ENCODE measurements at places on chromosomes 16 and 17.
A peak's percentile ranks its signal among the peaks of the same experiment; 100 is the strongest.

GRCh38 chr17:7217113-7217987, 2.3 kb downstream of the DLG4 start:
- peak overlapping the region; percentile 55 for H3K4me3 ChIP-seq
- no peaks in the 10 kb centered on the region for H3K36me3 ChIP-seq
- peaks cover 76% of the 10 kb centered on the region for H3K4me1 ChIP-seq
- H3K27ac ChIP-seq = peak overlapping the region; percentile 99
- no peaks in the 10 kb centered on the region for H3K27me3 ChIP-seq

DNA sequence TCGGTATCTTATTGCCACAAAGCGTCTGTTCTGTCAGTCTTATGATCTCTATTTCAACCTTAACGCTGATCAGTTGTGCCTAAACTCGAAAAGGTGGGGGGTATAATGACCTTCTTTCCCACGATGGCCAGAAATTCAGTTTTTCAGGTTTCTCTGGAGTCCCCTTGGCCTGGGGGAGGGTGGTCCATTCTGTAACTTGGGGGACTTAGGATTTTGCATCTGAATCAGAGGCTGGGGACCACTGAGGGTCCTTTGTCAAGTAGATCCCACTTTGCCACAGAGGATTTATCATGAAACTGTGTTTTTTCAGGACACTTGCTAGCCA, 6.3 kb upstream of the WDR59 start:
- DNase-seq = no peak
- H3K4me1 ChIP-seq = peaks cover 6% of the 10 kb centered on the region
- H3K27ac ChIP-seq = peak overlapping the region; percentile 69
- no peaks in the 10 kb centered on the region for H3K36me3 ChIP-seq

DNA sequence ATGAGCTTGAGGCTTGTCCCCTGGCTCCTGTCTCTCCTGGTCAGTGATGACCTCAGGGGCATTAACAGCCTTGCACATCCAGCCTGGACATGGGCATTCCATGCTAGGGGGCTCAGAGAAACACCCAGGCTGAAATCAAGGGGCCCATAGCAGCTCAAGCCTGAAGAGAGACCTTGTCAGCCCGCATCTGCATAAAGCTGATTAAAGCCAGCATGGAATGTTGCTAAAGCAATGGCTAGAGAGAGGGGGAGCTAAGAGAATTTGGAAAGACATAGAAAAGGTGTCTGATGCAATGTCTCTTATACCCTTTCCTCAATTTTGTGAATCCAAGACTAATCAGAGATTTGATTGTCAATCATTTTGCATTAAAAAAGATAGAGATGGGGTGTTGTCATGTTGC, 51.4 kb upstream of the WSCD1 start:
- no peak overlapping the region for H3K4me3 ChIP-seq
- H3K36me3 ChIP-seq = no peaks in the 10 kb centered on the region
- H3K27me3 ChIP-seq = no peaks in the 10 kb centered on the region
- DNase-seq = no peak
- no peak overlapping the region for H3K27ac ChIP-seq

- H3K4me1 ChIP-seq = peaks cover 94% of the 10 kb centered on the region
- no peaks in the 10 kb centered on the region for H3K36me3 ChIP-seq
- H3K27me3 ChIP-seq = no peaks in the 10 kb centered on the region
Observed at GRCh38 chr17:40322358-40323315, 13.7 kb downstream of the RARA start.

GRCh38 chr16:16120382-16121184, 102.7 kb downstream of the ABCC6 start:
- no peak overlapping the region for H3K27ac ChIP-seq
- no peaks in the 10 kb centered on the region for H3K4me1 ChIP-seq
- H3K4me3 ChIP-seq = no peak overlapping the region
- no peaks in the 10 kb centered on the region for H3K36me3 ChIP-seq

DNA sequence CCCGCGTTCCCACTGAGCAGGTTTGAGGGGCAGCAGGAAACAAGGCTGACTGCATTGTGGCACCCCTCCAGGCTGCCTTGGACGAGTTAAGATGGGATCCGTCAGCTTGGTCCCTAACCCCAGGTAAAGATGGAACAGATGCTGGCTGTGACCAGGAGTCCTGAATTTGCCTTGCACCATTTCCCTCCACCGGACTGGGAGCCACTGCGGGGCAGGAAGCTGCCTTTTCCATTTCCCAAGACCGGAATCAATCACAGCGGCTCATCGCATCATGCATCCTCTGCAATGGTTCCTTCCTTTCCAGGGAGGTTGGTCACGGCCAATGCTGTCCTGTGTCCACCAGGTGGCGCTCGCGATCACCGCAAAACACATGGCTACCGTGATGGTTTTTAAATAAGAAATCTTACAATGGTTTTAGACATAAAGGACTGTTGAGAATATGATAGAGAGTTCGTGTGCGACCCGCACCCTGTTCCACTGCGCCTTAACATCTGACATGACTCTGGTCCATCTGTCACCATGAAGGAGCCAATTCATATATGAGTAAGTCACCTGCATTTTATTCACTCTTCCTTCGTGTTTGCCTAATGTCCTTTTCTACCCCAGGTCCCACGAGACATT, 6.8 kb upstream of the MEAK7 start:
- no peak overlapping the region for H3K27ac ChIP-seq
- DNase-seq = no peak
- H3K36me3 ChIP-seq = no peaks in the 10 kb centered on the region
- H3K4me1 ChIP-seq = peaks cover 5% of the 10 kb centered on the region
- H3K4me3 ChIP-seq = no peak overlapping the region
- no peaks in the 10 kb centered on the region for H3K27me3 ChIP-seq

- H3K36me3 ChIP-seq = no peaks in the 10 kb centered on the region
- no peaks in the 10 kb centered on the region for H3K27me3 ChIP-seq
- H3K4me3 ChIP-seq = no peak overlapping the region
- peaks cover 17% of the 10 kb centered on the region for H3K4me1 ChIP-seq
- H3K27ac ChIP-seq = peak overlapping the region; percentile 27
Observed at GRCh38 chr17:49508866-49509587, 13.9 kb downstream of the NGFR start.

DNA sequence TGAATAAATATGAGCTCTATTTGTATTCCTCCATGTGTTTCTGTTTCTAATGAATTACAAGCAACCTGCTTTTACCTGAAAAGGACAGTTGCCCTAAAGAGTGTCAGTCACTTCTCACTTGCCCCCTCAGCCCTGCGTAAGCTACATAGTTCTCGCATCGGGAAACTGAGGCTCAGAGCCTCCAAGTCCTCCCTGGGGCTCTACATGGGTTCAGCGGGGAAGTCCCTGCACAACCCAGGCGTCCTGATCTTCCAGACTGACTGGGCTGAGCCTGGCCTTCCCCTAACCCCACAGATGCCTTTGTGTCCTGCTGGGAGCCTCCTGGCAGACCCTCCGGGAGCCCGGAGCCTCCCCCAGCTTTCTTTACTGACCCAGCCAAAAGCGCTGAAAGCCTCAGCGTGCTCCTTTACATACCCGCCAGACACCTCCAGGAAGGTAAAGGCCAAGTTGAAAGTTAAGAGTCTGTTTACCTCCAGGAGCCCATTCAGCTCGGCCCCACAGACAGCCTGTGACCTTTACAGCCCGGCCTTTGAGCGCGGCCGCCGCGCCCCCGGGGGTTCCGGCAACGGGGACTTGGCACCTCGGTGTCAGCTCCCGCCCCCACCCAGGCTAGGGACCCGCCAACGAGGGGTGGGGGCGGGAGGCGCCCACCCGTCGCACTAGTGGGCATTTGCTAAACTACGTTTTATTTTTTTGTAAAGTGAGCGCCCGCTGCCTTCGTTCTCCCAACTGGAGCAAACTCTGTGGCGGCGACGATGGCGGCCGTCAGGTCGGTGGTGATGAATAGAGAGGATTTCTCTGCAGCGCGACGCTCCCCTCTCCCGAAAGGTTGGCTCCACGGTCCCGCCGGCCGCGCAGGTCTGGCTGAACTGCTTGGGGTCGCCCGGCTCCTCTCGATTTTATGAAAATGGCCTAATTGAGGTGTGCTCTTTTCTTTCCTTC, 4.4 kb upstream of the HOXB13 start:
- peaks cover 6% of the 10 kb centered on the region for H3K27me3 ChIP-seq
- H3K27ac ChIP-seq = peak overlapping the region; percentile 4
- no peak for DNase-seq
- peak overlapping the region; percentile 28 for H3K4me3 ChIP-seq
- no peaks in the 10 kb centered on the region for H3K36me3 ChIP-seq

- H3K27me3 ChIP-seq = no peaks in the 10 kb centered on the region
- no peak overlapping the region for H3K27ac ChIP-seq
- no peaks in the 10 kb centered on the region for H3K4me1 ChIP-seq
- H3K4me3 ChIP-seq = no peak overlapping the region
Observed at GRCh38 chr17:62955841-62956352, 10.1 kb upstream of the TANC2 start.

DNA sequence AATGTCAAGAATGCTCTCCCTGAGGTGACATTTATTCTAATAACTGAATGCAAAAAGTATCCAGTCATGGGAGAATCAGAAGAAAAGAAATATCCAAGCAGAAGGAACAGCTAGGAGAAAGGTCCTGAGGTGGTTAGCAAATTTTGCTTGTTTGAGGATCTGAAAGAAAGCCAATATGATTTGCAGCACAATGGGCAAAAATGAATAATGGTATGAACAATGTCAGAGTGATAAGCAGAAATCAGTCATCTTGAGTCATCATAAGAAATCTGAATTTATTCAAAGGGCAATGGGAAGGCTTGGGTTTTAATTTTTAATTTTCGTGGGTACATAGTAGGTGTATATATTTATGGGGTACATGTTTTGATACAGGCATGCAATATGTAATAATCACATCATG, 68.5 kb downstream of the BRIP1 start:
- no peak for DNase-seq
- H3K36me3 ChIP-seq = no peaks in the 10 kb centered on the region
- no peak overlapping the region for H3K27ac ChIP-seq
- H3K4me1 ChIP-seq = no peaks in the 10 kb centered on the region

GRCh38 chr16:66515596-66516508, 34.1 kb downstream of the TK2 start:
- no peaks in the 10 kb centered on the region for H3K36me3 ChIP-seq
- peak overlapping the region; percentile 94 for H3K27ac ChIP-seq
- no peak overlapping the region for H3K4me3 ChIP-seq
- no peaks in the 10 kb centered on the region for H3K27me3 ChIP-seq
- no peak for DNase-seq
- H3K4me1 ChIP-seq = peaks cover 59% of the 10 kb centered on the region

- H3K27me3 ChIP-seq = no peaks in the 10 kb centered on the region
- H3K27ac ChIP-seq = peak overlapping the region; percentile 77
- H3K36me3 ChIP-seq = no peaks in the 10 kb centered on the region
- H3K4me1 ChIP-seq = peaks cover 47% of the 10 kb centered on the region
- H3K4me3 ChIP-seq = peak overlapping the region; percentile 85
Observed at GRCh38 chr16:50155925-50156324, 2.8 kb downstream of the TENT4B start.

DNA sequence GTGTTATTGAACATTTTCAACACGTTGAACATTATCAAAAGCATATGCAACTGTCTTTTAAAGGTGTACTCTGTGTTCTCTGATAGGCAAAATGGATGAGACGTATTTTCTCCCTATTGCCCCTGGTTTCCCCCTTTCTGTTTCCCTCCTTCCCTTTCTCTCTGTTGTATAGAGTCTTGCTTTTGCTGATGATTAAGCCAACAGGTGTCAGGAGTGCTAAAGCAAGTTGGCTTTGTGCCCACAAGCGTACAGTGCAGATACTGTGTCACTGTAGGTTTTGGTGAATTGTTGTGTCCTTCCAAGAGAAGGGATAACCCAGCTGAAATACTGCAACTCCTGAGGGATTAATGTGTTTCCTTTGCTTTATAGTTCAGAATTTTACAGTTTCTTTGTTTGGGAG, 74.4 kb downstream of the COX10 start:
- peaks cover 7% of the 10 kb centered on the region for H3K4me1 ChIP-seq
- H3K4me3 ChIP-seq = no peak overlapping the region
- no peaks in the 10 kb centered on the region for H3K36me3 ChIP-seq
- H3K27me3 ChIP-seq = no peaks in the 10 kb centered on the region

GRCh38 chr17:4492721-4493561, 5.7 kb upstream of the SPNS2 start:
- no peak overlapping the region for H3K27ac ChIP-seq
- no peak for DNase-seq
- H3K27me3 ChIP-seq = no peaks in the 10 kb centered on the region
- H3K4me1 ChIP-seq = peaks cover 4% of the 10 kb centered on the region
- no peaks in the 10 kb centered on the region for H3K36me3 ChIP-seq
- no peak overlapping the region for H3K4me3 ChIP-seq

GRCh38 chr17:57292091-57292490, 35.8 kb downstream of the MSI2 start:
- peaks cover 10% of the 10 kb centered on the region for H3K4me1 ChIP-seq
- no peak overlapping the region for H3K4me3 ChIP-seq
- no peak for DNase-seq
- no peaks in the 10 kb centered on the region for H3K27me3 ChIP-seq

DNA sequence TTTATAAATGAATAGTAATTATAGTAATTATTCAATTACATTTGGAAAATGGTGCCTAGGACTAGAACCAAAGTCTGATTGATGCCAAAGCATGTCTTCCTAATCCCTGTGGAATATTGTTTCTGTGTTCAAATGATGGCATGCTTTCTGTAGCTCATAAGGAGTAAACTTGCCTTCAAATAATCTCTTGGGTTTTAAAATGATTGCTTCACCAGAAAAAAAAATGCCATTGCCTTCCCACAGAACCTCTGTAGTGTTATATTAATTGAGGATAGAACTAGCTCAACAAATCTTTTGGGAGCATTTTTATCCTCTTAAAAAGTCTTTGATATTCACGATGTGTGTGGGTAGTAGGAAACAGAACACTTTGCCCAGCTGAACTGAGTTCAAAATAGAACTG, 7.7 kb upstream of the TMEM100 start:
- H3K4me3 ChIP-seq = no peak overlapping the region
- DNase-seq = no peak
- H3K27ac ChIP-seq = peak overlapping the region; percentile 81
- H3K27me3 ChIP-seq = no peaks in the 10 kb centered on the region
- H3K36me3 ChIP-seq = no peaks in the 10 kb centered on the region
- H3K4me1 ChIP-seq = peaks cover 59% of the 10 kb centered on the region

DNA sequence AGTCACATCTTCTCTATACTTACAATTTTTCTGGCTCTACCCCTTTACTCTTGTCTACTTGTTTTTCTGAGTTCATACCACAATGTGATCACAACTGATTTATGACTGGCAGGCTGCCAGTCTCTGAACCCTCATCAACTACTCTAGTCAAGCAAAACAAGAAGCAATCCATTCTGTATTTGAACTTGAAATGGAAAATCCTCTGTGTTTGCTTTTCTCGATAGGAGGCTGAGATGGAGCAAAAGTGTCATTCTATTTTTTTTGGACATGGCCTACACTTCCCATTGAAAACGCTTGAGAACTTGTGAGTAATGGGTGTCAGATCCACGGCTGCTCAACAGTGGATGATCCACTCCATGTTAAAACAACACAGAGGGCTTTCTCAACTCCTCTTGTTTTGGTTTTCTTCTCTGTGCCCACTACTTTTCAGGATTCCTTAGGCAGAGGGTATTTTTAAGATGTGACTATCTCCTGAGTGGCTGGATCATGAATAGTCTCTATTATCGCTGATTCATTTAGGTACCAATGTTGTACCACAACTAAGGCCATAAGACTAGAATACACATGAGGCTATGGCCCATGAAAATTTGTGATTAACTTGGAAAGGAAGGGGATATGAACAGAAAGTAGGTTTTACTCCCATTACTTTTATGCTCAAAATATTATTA, 11.7 kb downstream of the TMEM100 start:
- H3K27me3 ChIP-seq = no peaks in the 10 kb centered on the region
- no peaks in the 10 kb centered on the region for H3K36me3 ChIP-seq
- H3K4me1 ChIP-seq = peaks cover 14% of the 10 kb centered on the region
- DNase-seq = no peak
